ENCODE measurements at places on chromosomes 6 and 20.

- DNase-seq = no peak
Measured at GRCh38 chr20:22807646-22808244, 223.4 kb upstream of the FOXA2 start.

DNA sequence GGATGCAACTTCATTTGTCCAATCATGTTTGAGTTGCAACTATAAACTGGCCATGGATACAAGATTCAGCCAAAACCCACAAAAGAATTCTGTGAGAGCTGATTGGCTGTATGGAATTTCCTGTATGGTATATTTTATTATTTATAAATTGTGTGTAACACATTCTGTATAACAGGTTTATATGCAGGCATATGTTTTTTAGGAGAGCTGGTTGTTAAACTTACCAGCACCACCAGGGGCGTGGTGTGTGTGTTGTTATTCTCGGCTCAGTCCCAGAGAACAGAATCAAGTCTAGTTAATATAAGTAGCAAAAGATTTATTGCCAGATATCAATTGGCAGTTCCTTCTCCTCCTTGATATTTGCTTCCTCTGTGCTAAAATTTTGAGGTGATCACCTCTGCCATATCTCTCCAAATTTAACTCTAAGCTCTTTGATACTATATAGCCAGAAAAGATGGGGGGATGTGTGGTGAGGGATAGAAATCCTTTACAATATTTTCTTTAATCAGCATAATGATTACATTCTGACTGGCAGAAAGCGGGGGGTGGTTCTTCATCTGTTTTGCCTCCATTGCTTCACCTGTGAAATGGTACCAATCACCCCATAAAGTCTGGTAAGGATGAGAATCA, 22.9 kb downstream of the CNBD2 start:
- DNase-seq = peak; percentile 42

DNA sequence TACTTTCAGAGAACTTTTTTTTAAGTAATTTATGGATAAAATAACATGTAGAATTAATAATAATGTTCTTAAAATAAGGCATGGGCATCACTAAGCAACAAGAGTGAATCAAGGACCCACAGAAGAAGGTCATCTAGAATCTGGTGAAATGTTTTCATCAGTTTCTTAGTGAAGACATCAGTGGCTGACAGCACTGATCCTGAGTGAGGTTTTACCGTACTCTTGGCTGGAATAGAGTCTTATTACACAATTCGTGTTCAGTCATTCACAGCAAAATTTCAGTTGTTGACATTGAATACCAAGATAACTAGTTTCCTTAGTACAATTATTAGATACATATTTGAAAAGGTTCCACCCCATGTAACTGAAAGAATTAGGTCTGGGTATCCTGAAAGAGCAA, 140.4 kb downstream of the C6orf58 start:
- DNase-seq = no peak

DNA sequence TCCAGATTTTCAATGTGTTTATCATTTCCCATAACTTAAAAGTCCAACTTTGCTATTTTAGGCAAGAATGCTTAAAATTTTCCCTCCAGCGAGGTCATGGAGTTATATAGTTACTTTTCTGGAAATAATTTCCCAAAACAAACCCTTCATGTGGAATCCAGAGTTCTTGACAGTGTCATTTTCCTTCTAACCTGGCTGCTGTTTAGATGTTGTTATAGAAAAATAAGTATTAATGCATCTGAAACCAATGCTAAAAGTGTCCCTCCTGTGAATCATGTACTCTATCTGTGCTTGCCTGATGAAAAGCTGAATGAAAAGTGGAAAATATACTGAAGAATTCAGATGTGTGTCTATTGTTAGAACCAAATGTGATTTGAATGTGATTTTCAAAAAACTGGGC, 245.3 kb upstream of the HSF2 start:
- DNase-seq = no peak

DNA sequence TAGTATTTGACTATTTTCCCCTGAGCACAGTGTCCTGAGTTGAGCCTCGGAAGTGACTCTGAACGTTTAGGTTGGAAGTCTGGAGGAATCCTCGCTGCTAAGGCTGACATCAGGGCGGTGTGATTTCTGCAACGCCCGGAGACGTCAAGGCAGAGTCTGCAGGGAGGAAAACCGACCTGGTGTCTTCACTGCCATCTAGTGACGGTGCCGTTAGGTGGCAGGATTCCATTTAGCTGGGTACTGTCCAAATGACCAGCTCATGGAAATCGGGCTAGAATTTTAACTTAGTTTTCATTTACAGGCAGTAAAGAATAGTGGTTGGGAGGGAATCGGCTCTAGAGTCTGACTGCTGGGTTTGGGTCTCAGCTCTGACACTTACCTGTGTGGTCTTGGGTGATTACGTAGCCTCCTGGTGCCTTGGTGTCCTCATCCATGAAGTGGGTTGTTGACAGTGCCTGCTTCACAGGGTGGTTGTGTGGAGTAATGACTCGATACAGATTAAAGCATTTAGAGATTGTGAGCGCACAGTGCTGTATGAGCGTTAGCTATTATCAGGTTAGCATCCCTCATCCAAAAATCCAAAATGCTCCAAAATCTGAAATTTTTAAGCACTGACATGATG, 35.0 kb downstream of the FOXF2 start:
- peak; percentile 65 for DNase-seq

- DNase-seq = no peak
Measured at GRCh38 chr6:80725156-80725930, 618.9 kb downstream of the BCKDHB start.

GRCh38 chr6:78831492-78831891, 35.9 kb upstream of the IRAK1BP1 start:
- no peak for DNase-seq

DNA sequence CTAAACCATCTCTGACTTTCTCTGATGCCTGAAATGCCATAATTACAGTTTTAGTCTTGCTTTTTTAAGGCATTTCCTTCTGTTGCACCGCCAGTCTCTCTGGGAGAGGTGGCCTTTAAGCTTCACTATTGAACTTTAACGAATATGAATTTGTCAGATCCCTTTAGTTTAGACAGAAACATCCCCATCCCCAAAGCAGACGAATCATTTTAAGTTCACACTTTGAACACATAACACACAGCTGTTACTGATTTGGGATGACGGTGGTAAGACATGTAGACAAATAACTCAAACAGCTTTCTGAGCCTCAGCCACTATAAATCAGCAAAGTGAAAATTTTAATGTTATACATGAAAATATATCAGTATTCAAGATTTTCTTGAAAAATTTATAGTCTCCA, 7.2 kb upstream of the IPCEF1 start:
- DNase-seq = no peak

DNA sequence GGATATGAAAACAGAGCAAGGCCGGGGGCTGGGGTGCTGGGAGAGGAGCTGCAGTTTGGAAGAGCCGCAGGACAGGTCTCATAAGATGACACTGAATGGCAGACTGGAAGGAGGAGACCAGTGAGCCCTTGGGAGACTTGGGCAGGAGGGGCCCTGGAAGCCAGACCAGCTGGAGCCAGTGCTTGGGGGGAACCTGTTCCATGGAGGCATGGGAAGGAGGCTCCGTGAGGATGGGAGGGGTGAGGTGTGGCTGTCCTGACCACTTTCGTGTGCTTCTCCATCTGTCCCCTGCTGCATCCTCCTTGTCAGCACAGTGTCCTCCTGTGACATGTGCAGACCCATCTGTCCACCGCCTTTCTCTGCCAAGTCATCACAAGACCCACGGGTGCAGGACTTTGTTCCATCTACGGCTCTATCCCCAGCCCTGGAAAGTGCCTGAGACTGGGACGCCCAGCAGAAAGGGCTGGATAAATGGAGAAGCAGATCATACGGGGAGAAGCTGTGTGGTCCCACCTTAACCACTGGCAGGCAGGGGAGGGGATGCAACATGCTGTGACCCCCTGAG, 84.8 kb upstream of the MPC1 start:
- DNase-seq = peak; percentile 26

DNA sequence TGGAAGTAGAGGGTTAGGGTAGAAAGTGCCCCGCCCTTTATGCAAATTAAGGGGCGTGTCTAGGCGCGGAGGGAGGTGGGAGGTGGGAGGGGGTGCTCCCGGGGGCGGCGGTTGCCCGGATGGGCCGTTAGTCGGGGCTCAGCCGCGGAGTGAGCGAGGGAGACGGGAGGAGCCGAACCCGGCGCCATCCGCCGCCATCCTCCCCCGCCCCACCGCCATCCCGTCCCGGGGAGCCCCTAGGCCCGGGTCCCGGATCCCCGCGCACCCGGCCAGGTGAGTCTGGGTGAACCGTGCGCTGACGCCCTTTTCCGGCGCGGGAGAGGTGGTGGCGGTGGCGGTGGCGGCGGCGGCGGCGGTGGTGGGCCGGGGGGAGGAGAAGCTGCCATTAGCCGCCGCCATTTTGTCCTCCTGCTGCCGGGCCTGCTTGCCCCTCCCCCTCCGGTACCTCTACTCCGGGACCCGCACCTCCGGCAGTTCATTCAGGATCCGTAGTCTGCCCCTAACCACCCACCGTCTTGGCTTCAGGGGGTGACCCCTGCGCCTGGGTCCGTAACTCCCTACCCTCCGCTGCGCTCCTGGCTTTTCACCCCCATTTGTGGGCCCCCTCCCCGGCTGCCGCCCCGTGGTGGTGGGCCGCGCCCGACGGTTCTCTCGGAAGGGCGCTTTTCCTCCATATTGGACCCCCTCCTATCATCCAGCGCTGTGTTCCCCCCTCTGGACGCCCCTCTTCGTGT, at the start of gene PRRC2A:
Gene PRRC2A (plus strand): TSS at position 130 of the 734 bp plus-strand sequence. CDS start 2,075 bp downstream, outside the sequence.
- peak; percentile 96 for DNase-seq

- no peak for DNase-seq
Measured at GRCh38 chr6:153272201-153272980, 141.3 kb upstream of the RGS17 start.

GRCh38 chr6:13404228-13404891, 76.0 kb upstream of the TBC1D7 start:
- DNase-seq = no peak

- DNase-seq = no peak
Measured at GRCh38 chr6:105810105-105810921, 275.8 kb upstream of the PRDM1 start.

DNA sequence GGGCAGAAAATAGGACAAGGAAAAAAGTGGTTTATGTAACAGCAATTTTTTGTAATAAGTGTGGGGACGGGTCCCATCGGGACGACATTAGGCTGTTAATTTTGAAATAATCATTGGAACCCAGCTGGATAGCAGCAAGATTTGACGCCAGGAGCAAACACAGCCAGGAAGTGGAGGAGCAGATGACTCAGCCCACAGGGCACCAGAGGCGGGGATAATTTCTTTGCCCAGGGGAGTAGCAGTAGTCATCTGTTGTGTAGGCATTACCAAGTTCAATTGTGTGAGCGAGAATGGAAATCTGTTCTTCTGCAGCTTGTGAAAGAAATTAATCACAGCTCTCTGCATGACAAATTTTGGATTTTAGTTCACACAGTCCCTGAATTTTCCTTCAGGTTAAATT, 22.6 kb upstream of the RIN2 start:
- peak; percentile 72 for DNase-seq

GRCh38 chr6:32609731-32610640, 20.3 kb upstream of the HLA-DRB1 start:
- no peak for DNase-seq

DNA sequence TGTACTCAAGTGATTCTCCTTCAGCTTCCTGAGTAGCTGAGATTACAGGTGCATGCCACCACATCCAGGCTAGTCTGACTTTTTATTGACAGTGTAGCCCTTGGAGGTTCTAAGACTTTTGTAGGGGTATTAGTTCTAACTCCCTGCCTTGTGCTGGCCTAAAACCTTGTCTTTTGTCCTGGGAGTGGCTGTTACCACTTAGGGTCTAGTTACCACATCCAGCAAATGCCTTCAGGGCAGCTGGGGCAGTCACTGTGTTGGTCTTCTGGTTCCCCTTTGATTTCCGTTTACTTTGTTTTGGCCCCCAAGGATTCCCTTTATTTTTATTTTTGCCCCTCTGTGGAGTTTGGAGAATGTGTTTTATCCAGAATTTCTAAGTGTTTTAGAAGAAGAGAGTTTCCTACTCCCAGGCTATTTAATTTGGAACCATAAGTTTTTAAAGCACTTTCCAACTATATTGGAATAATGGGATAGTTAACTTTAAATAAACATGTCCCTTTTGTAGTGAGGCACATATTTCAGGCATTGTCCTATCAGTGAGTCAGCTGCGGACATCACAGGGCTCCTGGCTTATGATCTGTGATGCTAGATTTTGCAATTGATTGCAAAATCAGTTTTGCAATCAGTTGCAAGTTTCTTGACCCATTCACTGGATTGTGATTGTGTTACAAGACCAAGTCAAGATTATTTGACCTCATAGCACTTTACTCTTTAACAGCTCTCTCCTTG, 25.0 kb downstream of the IL22RA2 start:
- no peak for DNase-seq

DNA sequence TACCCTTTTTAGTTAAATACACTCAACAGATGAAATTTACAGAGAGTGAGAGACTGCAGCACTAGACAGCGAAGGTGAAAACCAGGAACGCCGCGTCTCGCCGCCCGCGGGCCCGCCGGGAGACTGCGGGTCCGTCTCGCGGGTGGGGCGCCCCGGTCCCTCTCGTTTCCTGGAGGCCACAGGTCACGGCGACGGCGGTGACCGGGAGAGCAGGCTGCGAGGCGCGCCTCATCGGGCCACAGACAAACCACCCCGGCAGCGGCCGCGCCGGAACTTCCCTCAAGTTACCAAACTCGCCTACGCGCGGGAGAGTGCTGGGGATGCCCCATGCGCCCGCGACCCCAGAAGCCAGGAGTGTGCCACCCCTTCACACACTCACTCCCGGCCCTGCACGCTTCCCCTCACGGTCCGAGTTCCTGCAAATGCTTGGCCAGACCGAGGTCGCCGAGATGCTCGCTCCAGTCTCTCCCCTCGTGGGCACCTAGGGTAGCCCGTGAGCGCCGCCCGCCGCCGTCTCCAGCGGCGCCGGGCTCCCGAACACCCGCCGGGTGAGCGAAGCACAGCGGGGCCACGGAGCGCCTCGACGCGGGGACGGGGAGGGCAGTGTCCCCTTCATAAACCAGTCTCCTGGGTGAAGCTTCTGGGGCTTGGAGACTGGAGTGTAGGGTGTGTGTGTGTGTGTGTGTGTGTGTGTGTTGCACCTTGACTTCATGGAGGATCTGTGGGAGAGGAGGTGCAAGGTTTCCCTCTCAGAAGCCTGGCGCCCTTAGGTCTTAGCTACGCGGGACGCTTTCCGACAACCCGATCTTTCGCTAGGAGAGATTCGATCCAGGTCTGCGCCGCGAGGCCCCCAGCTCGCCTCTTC, 1.4 kb downstream of the BACH2 start:
- peak; percentile 56 for DNase-seq

DNA sequence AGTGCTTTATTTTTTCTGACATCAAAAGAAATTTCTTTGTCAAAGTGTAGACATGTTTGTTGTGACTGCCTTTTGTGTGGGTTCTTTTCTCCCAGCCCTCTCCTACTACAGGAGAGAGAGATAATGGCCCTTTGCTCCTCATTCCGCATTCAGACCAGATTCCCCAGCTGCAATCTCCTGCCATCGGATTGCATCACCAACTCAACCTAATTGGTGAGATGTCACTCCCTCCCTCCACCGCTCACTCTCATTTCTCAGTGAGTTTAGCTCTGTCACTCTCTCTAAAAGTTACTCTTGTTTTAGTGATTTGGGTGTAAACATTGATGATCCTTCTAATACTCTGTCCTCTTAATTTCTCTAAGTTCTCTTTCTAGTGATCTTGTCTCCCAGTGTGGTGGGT, 22.7 kb downstream of the UTRN start:
- DNase-seq = no peak
